ENCODE measurements at places on chromosomes 16 and 17.

DNA sequence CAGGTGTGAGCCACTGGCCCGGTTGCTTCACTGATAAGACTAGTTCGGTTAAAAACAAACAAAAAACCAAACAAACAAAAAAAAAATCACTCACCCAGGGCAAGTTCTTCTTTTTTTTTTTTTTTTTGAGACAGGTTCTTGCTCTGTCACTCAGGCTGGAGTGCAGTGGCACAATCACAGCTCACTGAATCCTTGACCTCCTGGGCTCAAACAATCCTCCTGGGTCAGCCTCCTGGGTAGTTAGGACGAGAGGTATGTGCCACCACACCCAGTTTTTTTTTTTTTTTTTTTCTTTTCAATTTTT, 119.5 kb upstream of the CORO6 start:
- DNase-seq = no peak

DNA sequence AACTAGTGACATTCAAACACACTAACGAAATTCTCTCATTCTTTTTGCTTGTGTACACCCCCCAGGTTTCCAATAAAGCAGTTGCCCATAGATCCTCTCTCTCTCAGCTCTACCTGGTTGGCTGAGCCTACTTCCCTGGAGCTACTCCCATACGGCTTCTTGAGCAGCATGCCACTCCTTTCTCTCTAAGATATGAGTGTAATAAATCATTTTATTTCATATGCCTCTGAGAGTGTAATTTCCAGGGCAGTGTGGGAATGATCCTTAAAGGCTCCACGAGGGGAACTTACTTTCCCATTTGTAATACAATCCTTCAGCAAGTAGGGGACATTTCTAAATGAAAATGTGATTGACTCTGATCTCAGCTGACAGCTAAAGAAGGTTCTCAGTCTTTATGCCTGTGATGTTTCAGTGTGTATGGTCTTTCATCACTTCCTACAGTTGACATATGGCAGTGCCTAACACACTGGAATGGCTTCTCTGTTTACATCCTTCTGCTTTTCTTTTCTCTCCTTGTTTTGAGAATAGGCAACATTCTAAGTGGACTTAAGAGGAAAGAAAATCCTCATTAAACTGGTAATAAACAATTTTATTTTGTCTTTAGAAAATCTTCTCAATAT, 1194.3 kb upstream of the CDH8 start:
- no peak for DNase-seq

- no peak for DNase-seq
These were observed 32.0 kb upstream of the IL34 start for GRCh38 chr16:70614208-70614951.

DNA sequence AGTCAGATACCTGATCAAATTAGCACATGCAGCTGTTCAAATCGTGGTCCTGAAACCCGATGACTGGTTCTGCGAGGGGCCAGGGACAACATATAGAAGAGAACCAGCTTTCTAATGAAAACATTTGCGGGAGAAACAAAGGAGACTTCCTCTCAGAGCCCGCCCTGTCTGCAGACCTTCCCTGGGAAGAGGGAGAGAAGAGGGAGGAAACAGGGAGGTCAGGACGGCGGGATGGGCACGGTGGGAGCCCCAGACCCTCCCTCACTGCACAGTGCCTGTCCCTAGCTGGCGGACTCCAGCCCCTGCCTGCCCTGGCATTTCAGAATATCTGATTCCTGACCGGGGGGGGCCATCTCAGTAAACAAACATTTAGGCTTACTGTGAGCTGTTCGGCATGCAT, 317.3 kb downstream of the FOXL1 start:
- no peak for DNase-seq

GRCh38 chr17:38676706-38677504, 2.1 kb upstream of the EPOP start:
- peak; percentile 59 for DNase-seq

DNA sequence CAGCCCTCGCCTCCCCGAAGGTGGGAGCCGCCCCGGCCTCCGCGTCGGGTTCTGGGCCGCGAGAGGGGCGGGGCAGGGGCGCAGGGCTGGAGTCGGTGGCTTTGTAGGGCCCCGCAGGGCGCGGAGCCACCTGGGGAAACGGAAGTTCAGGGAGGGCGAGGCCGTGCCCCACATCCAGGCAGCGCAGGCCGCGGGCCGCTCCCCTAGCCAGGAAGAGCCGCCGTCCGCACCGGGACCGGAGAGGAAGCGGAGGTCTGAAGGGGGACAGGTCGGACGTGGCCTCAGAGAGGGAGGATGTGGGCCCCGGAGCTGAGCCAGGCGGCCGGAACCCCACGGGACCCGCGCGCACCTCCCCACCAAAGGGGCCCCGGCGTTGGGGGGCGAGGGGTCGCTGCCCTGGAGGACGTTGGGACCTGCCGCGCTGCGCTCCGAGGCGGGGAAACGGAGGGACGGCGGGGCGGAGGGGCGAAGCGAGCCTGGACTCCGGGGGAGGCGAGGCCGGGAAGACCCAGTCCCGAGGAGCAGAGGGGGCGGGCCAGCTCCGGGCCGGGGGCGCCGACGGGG, 482 bp upstream of the SLC16A3 start:
- no peak for DNase-seq

- DNase-seq = no peak
These were observed 85.6 kb downstream of the SPECC1 start for GRCh38 chr17:20094777-20095176.

GRCh38 chr16:89646906-89647305, 10.6 kb downstream of the CHMP1A start:
- no peak for DNase-seq

GRCh38 chr17:82655038-82655479, 6.8 kb upstream of the WDR45B start:
- no peak for DNase-seq

- DNase-seq = no peak
These were observed 60.2 kb downstream of the WIPI1 start for GRCh38 chr17:68397108-68397536.

DNA sequence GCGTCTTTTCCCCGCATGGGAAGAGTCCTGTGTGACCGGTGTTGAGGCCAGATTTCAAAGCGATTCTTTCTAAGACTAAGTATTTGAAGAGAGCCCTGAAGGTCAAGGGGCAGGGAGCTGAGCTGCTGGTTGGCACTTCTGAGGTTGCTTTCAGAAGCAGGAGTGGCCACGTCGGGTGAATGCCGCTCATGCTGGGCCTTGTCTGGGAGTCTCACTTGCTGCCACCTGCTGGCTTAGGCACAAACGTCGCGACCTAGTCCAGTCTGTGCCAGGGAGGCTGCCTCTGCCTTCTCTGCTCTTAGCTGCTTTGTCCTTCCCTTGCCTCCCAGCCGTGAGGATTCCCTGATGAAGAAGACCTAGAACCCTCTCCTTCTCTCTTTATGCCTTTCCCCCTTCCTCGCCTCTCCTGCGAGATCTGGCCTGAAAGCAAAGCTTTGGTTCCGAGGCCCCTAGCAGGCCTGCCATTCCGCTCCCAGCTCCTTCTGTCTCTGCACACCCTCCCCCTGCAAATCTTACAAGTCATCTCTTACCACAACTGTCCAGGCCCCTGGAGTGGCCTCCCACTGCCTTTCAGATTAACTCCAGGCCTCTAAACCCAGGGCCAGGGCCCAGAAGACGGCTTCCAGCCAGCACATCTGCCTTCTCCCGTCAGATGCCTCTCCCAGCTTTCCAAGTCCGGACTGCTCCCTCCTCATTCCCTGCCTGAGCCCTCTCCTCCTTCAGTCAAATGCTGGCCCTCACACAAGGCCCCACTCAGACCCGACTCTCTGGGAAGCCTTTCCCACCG, 11.4 kb downstream of the CTNS start:
- DNase-seq = no peak
